ENCODE measurements at places on chromosomes 1 and 21. TPM values are rescaled to one million over a fixed set of nuclear protein-coding genes. Genes with fewer than 3 reads are reported as not detected.

The ADARB1 gene
- 2.1 TPM for total RNA-seq

The NADK gene
- total RNA-seq: 38.6 TPM

The CELSR2 gene
- 0.90 TPM for total RNA-seq

The OR10J1 gene
- total RNA-seq: not detected

The CDK18 gene
- 0.27 TPM for total RNA-seq

The PDPN gene
- total RNA-seq: 2.0 TPM

Data from fibroblast of the aortic adventitia (primary cell).